ENCODE measurements at places on chromosomes 1 and 21.
A peak's percentile ranks its signal among the peaks of the same experiment; 100 is the strongest.

- DNase-seq = peak; percentile 4
These were observed 43.0 kb upstream of the PSEN2 start for GRCh38 chr1:226827458-226827857.

DNA sequence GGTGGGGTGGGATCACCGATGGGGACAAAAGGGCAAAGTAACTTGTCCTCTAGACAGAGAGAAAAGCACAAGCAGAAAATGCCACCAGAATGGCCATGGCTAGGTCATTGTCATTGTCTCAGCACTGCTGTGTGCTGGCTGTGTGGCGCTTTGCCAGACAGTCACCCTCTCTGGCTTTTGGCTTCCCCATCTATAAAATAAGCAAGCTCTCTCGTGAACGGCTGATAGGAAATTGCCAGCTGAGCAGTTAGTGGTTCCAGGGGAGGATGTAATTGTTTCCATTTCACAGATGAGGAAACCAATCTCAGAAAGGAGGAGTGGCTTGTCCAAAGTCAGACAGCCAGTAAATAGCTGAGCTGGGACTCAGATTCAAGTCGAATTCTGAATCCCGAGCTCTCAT lies 32.5 kb downstream of the PADI2 start:
- DNase-seq = no peak

GRCh38 chr21:33231526-33231925 lies 1.8 kb downstream of the IFNAR2 start:
- no peak for DNase-seq

DNA sequence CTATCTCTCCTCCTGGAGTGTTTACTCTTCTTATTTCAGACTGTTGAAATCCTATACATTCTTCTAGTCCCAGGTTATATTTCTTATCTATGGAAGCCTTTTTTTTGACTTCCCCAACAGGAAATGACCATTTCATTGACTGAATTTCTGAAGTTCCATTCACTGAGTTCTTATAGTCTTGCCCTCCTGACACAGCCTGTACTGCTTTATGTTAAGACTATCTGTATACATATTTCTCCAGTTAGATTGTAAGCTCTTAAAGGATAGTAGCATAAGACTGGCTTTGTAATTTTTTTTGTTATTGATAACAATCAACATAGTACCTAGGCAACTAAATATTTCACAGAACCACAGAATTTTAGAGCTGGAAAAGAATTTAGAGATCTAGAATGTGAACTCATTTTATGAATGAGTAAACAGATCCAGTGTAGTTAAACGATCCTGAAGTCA lies 14.9 kb upstream of the MACF1 start:
- no peak for DNase-seq

GRCh38 chr1:155977690-155978324 lies 540 bp downstream of the ARHGEF2 start:
- DNase-seq = peak; percentile 52

GRCh38 chr1:226429858-226430715 lies 22.2 kb upstream of the PARP1 start:
- no peak for DNase-seq

- no peak for DNase-seq
These were observed 12.0 kb upstream of the KLHL20 start for GRCh38 chr1:173702736-173703135.

DNA sequence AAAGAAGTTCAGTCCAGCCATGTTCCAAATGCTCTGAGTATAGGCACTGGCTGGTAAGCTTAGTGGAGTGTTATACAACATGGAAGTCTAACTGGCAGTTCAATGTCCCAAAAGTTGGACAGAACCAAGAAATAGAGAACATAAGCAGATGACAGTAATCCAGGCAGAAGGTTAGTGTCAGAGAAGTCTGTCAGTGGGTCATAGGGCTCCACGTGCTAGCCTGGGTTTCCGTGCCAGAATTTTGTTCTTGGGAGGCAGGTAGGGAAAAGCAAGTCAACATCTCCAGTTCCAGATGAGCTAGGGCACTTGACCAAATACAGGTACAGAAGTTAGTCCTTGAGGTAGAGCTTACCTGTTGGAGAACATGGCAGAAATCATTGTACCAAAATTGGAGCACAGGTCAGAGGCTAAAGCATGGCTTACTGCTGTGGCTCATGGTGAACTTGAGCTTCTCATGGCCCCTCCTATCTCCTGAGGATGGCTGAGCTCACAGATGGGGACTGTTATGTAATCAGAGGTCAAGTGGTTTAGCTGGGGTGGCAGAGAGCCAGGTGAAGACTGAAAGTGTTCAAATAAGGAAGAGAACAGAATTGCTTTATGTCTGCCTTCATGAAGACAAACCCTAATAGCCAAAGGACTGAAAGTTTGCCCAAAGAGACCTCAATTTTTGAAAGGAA lies 170.8 kb downstream of the NFIA start:
- peak; percentile 14 for DNase-seq

- DNase-seq = no peak
These were observed 135.2 kb upstream of the COL11A1 start for GRCh38 chr1:103243481-103243880.

GRCh38 chr1:230132758-230133157 lies 65.7 kb downstream of the GALNT2 start:
- DNase-seq = no peak

DNA sequence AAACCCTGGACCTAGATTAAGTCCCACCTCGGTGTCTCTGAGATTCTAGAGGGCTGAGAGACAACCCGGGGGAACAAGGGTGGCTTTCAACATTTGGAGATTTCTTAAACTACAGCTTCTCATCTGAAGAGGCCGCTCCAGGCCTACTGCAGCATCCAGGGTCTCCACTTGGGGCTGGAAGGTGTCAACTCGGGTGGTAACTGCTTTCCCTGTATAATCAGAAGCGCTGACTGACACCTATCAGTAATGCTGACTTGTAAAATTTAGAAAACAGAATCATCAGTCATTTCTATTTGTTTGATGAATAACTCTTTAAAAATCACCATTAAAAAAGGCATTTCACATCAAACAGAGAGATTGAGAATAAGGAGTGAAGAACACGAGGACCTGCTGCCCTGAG lies 226.0 kb downstream of the PBX1 start:
- no peak for DNase-seq

DNA sequence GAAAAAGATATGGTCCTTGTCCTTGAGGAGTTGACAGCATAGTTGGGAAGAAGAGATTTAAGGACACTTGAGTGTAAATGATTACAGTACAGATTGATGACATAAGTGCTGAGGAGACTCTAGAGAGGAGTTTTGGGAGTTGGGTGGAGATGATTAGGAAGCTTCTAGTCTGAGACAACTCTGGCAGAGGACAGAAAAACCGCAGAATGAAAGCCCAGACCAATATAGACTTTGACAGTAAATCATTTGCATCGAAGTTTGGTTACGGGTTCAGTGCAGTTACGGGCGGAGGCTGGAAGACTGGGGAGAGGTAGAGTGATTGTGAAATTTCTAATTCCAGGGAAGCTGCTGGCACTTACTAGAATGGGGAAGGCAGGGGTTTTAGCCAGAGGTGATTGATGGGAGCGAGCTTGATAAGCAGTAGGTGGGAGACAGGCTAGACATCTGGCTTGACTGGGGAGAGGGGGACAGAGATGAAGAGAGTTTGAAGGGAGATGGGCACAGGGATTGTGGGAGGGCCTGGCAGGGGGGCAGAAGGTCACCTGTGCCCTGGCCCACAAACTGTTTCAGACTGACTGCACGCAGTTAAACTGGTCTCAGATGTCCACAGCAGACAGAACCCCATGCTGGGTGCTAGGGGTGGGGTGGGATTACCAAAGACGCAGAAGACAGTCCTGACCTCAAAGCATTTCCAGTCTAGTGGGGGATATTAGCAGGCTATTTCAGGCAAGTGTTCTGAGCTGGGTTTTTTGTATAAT lies 20.1 kb downstream of the SH2D2A start:
- DNase-seq = no peak

- no peak for DNase-seq
These were observed 2.5 kb upstream of the CHTOP start for GRCh38 chr1:153631047-153632022.

DNA sequence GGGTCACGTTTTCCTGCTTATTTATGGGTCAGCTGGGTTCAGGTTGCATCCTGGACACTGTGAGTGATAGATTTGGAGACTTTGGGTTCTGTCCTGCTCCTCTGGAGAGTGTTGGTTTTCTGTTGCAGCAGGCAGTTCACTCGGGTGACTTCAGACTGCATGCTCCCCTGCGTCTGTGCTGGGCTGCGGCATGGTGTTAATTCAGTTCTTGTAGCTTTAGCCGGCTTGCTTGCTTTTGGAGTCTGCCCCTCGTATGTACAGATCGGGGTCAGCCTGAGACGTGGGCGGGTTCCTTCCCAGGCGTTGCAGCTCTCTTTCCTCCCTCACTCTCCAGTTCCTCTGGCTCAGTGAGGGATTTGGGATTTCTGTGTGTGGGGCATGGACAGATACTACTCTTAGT lies 38.0 kb downstream of the PCNT start:
- DNase-seq = no peak

DNA sequence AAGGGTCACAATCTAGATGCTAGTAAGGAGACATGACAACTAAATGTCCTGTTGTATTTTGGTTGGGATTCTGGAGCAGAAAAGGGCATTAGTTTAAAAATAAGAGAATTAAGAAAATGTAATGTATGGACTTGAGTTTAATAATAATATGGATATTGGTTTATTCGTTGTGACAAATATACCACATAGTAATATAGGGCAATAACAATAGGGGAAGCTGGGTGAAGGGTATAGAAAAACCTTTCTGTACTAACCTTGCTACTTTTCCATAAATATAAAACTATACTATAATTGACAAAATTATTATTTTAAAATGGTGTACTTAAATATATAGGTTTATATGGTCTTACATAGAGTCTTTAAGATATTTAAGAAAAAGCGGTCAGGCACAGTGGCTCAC lies 558.9 kb downstream of the PTPRC start:
- DNase-seq = no peak

- DNase-seq = peak; percentile 77
These were observed 13.5 kb downstream of the TRAF3IP3 start for GRCh38 chr1:209769171-209769904.

- DNase-seq = no peak
These were observed 54.1 kb upstream of the ATP1A1 start for GRCh38 chr1:116318897-116319296.

DNA sequence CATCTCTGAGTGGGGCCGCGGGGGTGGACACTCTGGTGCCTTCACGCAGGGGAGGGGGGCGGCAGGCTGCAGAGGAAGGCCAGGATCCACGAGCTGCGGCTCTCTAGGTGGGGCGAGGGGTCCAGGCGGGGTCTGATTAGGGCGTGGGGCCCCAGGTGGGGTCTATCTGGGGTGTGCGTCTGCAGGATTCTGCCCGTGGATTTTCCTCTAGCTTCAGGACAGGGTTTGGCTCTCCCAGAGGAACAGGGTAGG lies 6.3 kb downstream of the JMJD4 start:
- no peak for DNase-seq

- no peak for DNase-seq
These were observed 36.2 kb downstream of the UMODL1 start for GRCh38 chr21:42107177-42107880.

DNA sequence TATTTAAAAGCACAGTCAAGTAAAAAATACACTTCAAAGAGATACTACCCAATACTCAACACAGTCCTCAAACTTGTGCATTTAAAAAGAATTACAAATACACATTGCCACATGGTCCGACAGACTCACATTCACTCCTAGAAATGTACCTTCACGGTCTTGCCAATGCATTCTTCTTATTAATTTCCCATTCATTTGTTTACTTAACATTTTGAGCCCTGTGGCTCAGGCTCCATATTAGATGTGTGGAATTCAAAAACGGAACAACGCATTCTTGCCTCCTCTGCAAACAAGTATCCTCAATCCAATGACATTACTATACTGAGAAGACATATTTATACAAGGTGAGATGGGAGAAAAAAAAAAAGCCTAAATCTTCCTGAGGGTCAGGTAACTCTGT lies 2.5 kb upstream of the DUSP23 start:
- DNase-seq = no peak

DNA sequence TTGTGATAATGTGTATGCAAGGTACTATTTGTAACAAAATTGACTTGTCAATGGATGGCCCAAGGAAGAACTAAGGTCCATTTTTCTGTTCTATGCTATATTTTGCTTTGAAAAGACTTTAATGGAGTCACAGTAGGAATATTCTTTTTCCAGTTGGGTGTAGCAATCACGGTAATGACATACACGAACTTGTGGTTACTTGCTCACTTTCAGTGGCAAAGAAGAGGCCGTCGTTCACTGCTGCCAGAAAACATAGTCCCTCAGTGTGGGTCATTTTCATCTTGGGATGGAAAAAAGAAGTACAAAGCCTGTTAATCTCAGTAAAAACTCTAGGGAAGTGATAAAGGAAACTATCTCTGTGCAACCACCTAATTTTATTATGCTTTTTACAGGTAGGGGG lies 47.8 kb upstream of the LAMC2 start:
- no peak for DNase-seq

DNA sequence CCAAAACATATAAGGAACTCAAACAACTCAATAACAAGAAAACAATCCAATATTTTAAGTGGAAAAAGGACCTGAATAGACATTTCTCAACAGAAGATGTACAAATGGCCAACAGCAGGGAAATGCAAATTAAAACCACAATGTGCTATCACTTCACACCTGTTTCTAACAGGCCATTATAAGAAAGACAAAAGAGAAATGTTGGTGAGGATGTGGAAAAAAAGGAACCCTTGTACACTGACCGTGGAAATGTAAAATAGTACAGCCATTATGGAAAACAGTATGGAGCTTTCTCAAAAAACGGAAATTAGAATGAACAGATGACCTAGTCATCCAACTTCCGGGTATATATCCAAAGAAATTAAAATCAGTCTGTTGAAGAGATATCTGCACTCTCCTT lies 37.8 kb upstream of the CD2 start:
- no peak for DNase-seq

DNA sequence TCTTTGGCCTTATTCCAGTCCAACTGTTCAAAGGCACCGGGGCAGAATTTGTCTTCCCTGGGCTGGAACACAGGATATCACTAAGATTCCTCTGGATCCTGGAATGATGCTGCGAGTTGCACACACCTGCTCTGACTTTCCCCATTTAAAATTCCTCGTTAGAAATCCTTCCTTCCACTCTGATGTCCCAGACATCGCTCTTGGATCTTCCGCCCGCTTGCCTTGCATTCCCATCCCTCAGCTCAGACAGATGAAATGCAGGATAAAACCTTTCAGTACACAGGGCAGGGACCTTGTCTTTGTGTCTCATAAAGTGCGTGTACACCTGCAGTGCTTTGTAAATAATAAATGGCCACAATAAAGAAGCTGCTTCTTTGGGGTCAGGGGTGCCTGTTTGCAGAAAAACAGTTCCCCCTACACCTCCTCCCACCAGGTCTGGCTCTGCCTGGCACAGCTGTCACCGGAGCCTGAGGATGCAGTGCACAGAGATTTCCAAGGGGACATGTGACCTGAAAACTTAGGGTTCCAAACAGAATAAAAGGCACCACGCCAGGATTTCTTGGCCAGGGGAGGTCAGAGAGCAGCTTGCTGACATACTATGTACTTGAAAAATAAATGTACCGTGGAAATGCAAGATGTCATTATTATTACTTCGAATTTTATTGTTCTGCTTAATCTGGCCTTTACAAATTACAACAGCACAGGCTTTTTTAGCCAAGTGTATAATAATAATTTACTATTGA lies 62.9 kb upstream of the SYT6 start:
- DNase-seq = no peak

GRCh38 chr1:145991735-145992412 lies 4.5 kb downstream of the TXNIP start:
- DNase-seq = peak; percentile 47

Measured in CD4-positive, alpha-beta T cell treated with Interleukin-21 for 1 hour (primary cell).